ENCODE measurements at places on chromosomes 11 and 22.

GRCh38 chr11:17408641-17409040 is 20.2 kb upstream of the KCNJ11 start:
- DNase-seq = no peak

DNA sequence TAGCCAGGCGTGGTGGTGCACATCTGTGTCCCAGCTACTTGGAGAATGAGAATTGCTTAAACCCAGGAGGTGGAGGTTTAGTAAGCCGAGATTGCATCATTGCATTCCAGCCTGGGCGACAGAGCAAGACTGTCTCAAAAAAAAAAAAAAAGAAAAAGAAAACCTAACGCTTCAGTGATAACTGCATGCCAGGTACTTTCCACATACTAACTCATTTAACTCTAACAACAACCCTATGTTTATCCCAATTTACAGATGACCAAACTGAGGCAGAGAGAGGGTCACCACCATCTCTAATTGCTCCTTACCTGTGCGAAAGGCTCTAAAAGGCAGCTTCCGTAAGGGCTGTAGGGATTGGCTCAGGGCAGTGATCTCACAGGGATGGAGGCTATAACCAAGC is 11.6 kb downstream of the PISD start:
- DNase-seq = no peak

DNA sequence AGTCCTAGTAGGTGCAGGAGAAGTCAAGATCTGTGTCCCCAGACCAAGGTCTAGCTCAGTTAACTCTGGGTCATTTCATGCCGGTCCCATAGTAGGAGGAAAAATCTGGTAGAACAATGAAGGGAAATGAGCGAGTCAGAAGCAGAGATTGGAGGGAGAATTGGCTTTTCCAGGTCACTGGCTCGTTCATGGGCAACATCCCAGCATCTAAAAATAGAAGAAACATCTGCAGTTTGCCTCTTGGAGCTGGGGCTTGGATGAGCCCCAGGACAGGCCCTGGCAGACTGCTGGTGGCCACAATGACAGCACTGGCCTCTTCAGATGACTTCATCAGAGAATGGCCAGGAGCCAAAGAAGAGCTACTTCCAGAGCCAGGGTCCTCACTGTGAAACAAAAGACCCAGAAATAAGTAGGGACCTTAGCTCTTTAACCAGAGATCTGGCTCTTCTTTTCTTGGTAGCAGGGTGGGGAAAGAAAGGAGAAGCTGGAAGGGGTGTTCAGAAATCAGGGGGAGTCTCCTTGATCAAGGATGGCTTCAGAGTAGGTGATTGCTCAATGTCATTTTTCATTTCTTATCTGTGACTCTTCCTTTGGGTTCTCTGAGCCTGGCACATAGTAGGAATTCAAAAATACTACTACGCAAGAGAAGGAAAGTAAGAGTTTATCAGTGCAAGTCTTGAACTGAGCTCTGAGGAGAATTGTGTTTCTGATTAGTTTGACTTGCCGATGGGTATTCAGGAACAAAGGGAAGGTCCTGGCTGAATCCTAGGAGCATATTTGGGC is 102.6 kb downstream of the TMPRSS5 start:
- no peak for DNase-seq

DNA sequence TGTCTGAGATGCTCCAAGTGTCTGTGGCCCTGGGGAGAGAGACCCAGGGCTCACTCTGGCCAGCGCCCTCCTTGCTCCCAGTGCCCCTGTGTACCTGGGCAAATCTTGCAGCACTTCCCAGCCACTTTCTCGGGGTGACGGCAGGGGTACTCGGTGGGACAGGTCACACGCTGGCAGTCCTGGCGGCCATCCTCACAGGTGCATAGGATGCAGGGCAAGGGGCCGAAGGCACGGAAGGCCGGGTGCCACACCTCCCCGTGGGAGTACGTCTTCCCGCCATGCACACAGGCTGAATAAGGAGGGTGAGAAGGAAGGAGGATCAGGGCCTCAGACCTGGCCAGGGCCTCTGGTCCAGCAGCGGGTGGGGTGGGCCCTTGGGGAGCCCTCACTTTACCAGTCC is 28.0 kb downstream of the CHRDL2 start:
- DNase-seq = no peak

DNA sequence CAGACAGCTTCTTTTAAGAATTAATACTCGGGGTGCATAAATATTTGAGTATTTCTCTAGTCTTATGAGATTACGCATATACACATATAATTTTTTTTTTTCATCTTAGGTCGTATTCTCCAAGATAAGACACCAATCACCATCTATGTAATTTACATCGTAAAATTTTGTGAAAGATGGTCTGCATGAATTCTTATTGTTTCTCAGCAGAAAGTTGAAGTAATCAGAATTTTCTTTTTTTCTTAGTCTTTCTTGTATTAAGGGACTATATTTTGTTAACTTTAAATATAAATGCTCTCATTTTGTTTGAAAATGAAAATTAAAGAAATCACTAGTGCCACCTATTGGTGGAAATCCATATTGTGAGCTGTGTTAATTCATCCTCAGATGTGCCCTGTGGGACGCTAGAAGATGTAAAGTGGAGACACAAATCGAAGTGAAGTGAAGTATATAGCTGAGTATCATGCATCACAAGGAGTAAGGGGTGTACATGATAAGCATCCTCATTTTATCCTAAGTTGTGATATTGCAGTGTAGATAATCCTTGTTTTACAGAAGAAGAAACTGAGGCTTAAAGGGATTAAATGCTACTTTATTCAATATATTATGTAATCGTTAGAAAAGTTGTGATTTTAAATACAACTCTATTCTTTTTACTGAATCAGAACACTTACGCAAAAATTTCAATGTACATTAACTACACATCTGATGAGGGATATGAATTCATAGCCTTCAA is 2084.3 kb downstream of the LRRC4C start:
- DNase-seq = no peak

GRCh38 chr11:124712392-124712791 is 27.4 kb upstream of the NRGN start:
- no peak for DNase-seq

GRCh38 chr11:80024119-80024518 is 583.3 kb upstream of the TENM4 start:
- no peak for DNase-seq

- no peak for DNase-seq
Observed at GRCh38 chr11:75950141-75950540, 135.1 kb downstream of the UVRAG start.

DNA sequence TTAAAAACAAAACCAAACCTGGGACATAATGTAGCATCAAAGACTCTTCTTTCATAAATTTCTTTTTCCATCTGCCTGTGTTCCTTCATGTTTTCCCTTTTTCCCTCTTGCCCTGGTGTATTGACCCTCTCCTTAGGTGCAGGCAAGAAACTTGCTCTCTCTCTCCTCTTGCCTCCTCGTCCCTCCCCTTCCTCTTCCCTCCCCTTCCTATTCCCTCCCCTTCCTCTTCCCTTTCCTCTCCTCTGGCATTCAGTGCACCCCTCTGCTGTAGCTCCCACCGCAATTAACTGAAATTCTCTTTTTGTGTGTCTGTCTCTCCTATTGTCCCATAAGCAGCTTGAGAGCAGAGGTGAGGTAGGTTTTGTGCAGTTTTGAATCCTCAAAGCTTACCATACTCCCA is 49.9 kb downstream of the CSF2RB start:
- DNase-seq = no peak

DNA sequence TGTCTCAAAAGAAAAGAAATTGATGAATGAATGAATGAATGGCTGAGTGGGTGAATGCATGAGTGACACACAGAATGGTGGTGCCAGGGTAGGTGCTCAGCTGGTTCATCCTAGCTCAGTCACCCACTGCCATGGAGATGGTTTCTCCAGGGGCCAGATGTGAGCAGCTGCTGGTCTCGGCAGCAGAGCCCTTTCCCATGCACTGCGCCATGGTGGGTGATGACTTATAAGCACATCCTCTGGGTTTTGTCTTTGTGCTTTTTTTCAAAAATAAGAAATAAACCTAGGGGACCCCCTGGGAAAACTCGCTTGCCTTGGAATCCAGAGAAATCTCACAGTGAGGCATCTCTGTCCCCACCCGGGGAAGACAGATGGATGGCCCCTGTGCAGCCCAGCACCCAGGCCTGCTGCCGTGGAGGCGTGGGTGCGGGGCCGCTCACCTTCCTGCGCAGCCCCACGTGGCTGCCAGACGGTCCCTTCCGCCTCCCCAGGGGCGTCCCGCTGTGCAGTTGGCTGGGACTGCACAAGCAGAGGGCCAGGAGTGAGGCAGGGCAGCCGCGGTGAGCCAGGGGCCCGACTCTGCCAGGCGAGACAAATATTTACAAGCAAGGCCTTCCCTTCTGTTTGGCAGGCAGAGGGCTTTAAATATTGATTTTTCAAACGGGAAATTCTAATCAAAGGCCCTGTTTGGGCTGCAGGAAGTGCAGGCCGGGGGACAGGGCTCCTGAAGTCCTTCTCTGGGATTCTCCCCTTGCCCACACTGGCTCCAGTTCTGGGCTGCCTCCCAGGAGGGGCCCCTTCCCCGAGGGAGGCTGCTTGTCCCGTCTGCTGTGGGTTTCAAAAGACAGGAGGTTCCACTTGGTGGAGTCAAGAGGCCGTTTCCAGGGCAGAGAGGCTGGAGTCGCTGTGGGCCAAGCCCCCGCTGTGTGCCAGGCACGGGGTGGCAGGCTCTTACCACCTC is 24.3 kb downstream of the MPPED1 start:
- DNase-seq = peak; percentile 86

DNA sequence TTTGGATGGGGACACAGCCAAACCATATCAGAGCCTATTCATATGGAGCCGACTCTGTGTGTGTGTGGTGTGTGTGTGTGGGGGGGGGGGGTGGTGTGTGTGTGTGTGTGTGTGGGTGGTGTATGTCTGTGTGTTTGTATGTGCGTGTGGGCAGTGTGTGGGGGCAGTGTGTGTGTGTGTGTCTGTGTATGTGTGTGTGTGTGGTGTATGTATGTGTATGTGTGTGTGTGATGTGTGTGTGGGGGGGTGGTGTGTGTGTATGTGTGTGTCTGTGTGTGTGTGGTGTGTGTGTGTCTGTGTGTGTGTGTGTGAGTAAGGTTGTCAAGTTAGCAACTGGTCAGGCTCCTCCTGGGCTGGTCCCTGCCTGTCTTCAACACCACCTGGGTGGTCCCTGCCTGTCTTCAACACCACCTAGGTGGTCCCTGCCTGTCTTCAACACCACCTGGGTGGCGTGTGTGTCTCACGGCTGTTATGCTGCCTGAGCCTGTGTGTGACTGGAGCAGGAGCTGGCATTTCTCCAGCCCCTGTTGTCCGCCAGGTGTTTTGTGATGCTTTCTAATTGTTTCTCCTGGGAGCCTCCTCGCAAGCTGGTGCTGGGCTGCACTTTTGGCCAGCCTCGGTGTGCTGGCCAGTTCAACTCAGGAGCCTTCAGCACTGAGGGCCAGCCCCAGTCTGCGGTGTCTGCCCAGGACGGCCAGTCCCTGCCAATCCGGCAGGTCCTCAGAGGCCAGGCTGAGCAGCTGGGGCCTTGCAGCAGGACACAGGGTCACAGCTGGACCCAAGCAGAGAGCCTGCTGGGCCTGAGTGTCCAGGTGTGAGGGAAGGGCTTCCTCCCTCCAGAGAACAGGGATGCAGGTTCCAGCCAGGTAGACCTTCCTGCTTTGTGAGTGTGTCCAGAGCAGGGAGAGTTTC is 21.5 kb upstream of the PVALB start:
- DNase-seq = no peak

GRCh38 chr11:100353083-100353482 is 334.0 kb upstream of the ARHGAP42 start:
- DNase-seq = no peak

DNA sequence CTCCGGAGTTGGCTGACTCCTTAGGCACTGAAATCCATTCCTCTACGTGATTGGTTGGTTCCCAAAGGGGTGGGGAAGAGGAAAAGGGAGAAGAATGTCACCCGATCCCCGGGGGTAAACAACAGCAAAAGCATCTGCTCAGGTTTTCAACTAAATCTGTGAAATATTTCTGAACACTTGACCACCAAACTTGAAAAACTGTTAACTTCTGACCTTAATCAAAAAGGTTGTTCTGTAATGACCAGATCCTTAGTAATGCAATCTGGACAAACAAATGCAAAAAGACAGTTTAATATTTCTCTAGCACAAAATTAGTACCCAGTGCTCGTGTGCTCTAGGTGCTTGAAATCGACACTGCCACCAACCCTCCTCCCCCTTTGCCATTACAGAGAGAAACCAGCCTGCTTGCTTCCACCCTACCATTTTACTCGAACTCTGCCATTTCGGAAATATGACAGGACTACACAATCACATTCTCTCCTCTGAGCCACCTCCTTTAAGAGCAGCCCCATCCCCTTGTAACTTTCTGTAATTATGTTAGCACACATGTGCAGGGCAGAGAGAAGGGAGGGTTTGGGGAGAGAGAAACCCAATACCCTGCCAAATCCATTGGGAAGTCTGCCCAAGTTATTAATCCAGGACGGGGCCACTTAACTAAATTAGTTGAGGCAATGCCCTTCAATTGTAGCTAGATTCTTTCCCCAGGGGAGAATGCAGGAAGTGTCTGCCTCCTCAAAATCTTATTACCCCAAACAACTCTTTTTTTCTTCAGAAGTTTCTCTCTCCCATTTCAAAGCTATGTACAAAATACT is 113.8 kb downstream of the RBFOX2 start:
- peak; percentile 86 for DNase-seq

GRCh38 chr22:21948824-21949568 is 3.7 kb downstream of the PPM1F start:
- DNase-seq = no peak

- DNase-seq = no peak
Observed at GRCh38 chr11:64455456-64456261, 96.7 kb downstream of the RPS6KA4 start.

- DNase-seq = no peak
Observed at GRCh38 chr22:43895986-43896645, 4.3 kb upstream of the PNPLA5 start.

GRCh38 chr22:24101966-24102365 is 79.3 kb upstream of the SUSD2 start:
- DNase-seq = no peak

DNA sequence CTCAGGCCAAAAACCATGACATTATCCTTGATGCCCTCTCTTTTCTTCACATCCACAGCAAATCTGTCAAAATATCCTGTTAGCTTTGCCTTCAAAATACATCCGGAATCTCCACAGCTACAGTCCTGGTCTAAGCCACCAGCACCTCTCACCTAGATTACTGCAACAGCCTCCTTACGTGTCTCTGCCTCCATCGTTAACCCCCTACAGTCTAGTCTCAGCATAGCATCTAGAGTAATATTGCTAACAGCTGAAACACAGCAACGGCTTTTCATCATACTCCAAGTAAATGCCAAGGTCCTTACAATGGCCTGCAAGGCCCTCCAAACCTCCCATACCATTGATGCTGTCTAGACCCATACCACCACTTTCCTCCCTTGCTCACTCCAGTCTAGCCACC is 4.4 kb downstream of the TSG101 start:
- no peak for DNase-seq

Measured in NCI-H1694 treated with DMSO at 0.1 percent for 48 hours (cell line).